ENCODE measurements at places on chromosomes 5 and 9.

GRCh38 chr9:84255696-84256095, 84.9 kb downstream of the SLC28A3 start:
- no peak for DNase-seq

DNA sequence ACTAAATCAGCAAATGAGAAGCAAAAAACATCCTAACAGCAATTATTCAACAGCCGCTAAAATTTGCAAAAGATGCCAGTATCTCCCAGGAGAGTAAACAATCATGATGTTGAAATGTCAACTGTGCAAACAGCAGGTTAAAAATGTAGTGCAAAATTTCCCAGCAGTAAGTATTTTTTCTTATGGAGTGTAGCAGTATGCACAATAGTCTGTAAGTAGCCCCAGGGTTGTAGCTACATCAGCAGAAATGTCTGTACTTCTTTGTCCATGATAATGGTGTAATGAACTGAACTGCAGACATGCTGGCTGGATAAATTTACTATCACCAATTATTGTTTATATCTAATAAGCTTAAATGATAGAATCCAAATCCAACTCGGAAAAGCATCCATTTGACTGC, 31.4 kb downstream of the GRIN3A start:
- no peak for DNase-seq

DNA sequence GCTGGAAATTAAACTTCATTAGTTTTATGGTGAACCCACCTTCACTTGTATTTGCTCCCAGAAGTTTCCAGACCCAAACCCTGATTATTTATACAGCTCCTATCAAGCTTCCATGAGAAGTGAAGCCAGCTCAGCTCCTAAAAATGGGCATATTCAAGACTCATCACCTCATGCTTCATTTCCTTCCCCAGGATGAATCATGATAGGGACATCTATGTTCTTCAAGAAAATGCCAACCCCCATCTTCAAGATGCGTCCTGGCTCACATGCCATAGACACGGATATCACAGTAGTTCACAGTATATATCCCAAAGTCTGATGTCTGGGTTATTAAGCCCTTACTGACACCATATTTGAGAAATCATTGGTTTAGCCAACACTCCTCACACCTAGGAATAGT, 217.6 kb downstream of the NPR3 start:
- DNase-seq = no peak

GRCh38 chr5:61820836-61821235, 485.2 kb upstream of the KIF2A start:
- no peak for DNase-seq

- DNase-seq = no peak
These were observed 33.5 kb downstream of the SPATA31D1 start for GRCh38 chr9:82022121-82022520.

DNA sequence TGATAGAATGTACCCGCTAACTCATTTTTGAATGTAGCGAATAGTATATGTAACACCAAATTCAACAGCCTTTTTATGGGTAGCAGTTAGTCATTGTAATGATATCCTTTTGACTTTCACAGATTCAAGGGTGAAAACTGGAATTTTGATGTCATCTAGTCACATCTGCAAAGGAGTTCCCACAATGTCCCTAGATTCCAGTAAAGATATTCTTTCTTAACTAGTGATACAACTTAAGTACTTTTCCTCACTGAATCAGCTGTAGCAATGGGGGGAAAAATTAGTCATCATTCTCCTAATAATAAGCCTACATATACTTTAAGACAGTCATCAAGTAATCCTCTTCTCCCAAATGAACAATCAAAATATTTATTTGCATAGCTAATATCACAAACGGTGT, 11.5 kb upstream of the SSBP2 start:
- no peak for DNase-seq

DNA sequence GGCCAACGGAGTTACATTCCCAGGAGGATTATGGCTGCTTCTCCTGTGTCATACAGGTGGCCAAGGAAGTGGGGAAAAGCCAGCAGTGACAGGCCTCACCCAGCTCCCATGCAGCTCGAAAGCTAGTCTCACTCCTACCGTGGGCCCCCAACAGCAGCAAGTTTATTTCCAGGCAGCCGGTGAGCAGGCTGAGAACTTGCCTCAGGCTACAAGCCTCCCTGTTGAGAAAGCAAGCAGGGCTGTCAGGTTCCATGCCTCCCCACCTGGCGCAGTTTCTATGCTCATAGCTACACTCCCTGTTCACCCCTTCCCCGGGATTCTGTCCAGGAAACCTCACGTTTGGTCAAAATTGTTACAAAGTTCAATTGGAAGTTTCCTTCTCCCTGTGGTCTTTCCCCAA, 27.5 kb upstream of the DNAH5 start:
- no peak for DNase-seq

- DNase-seq = peak; percentile 10
These were observed 16.2 kb upstream of the SLC6A3 start for GRCh38 chr5:1461396-1461795.

DNA sequence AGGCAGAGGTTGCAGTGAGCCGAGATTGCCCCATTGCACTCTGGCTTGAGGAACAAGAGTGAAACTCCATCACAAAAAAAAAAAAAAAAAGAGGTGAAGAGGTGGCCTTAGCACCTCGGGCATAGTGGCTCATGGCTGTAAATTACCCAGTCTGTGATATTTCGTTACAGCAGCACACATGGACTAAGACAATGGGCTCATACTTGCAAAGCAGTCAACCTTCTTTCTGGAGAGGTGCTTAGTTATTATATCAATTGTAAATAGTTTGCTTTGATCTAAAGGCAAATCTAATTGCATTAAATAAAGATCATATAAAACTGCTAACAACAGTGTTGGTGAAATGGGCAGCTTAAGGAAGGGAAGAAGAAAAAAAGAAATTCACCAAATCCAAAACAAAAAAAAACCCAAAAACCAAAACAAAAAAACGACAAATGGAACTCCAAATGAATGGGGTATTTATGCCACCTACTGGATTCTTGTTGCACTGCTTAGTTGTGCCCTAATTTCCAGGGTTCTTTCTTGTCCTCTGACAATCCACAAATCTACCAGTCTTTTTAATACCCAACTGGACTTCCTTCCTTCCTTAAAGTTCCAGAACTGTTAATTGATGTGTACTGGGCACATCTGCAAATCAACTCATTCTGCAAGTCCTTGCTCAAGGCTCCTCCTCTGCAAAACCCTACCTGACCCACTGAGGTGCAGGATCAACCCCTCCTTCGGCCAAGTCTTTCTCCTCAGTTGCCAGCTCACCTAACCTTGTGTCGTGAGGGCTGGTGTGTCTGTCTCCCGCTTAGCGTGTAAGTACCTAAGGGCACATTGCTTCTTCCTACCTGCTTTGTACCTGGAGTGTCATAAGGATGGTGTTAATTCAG, 35.0 kb upstream of the DMRT1 start:
- no peak for DNase-seq

DNA sequence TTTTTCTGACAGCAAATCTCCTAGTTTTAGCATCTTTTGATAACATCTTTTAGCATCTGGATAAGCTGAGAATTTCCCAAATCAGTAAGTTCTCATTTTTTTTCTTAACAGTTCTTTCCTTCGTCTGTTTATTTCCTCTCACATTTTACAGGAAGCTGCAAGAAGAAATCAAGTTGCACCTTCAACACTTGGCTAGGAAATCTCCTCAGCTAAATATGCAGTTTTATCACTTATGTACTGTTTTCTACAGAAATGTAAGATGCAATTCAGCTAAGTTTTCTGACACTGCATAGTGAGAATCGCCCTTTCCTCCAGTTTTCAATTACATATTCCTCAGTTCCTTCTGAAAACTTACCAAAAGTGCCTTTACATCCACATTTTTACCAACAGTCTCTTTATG, 59.0 kb upstream of the MSX2 start:
- no peak for DNase-seq

GRCh38 chr9:89388084-89388867, 70.0 kb downstream of the SECISBP2 start:
- no peak for DNase-seq

GRCh38 chr5:95878417-95879323, 56.1 kb upstream of the GLRX start:
- DNase-seq = no peak

- no peak for DNase-seq
These were observed 58.0 kb downstream of the COL23A1 start for GRCh38 chr5:178532236-178532635.

DNA sequence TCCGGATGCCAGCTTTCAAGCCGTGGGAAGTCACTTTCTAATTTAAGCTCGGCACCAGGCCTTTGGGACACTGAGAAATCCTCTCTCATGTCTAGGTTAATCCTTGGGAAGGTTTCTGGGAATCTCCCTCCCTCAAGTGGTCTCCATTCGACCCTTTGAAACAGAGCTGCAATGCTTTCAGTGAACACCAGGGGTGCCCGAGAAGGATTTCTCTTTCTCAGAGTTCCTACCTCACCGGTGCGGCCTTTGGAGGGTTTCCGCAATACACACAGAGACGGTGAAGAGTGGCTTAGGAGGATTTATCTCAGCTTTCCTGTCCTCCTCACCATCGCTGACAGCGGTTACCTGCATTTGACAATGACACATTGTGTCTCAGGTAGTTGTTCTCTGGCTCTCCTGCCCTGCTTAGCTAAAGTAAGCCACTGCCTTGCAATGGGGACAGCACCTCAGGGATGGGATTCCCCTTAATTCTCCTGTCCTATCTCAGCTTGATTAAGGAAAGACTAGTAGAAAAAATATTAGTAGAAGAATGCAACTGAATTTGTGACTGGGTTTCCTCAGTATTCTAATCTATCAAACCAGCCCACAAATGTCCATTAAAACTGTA, 180.6 kb downstream of the GABRG2 start:
- no peak for DNase-seq

DNA sequence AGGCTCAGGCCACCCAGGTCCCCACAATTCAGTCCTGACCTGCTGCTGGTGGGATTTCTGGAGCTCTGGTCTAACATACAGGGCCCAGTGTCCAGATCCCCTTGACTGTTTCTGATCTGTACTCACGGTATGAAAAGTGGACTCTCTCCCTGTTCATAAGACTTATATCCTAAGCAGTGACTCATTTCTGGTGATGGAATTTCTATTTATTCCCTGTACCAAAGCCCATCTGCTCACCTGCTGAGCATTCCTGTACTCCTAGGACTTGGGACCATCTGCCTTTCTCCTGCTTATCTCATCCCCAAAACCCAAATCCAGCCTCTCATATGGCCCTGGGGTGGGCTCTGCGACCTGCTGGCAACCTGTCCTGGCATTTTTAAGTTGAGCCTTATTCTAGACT, 86.6 kb downstream of the APBA1 start:
- no peak for DNase-seq

- DNase-seq = no peak
These were observed 2031.8 kb upstream of the CDH6 start for GRCh38 chr5:29161399-29162291.

DNA sequence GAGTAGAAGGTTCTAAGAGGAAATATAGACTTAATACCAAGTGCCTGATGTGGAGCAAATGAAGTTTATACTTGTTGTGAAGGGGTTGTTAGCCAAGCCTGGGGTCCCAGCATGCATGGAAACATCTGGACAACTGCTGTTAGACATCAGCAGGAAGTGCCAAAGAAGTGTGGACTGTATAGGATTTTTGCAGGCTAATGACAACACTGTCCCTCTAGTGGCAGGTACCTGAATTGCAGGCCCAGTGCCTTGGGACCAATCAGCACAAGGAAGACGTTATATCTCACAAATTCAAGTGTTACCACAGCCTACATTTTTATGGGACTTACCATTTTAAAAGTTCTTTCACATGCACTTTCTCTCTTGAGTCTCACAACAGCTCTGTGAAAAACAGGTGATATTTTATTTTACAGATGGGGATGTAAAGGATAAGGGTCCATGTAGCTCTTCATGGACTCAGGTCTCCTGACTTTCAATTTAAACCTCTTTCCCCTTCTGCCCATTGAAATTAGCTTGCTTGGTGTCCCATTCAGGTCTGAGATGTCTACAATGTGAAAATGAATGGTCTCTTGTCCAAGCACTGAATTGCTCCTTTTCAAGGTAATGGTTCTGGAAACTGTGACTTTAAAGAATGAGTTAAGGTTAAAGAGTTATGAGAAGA, 89.0 kb upstream of the MAP1B start:
- no peak for DNase-seq

- no peak for DNase-seq
These were observed 26.4 kb downstream of the THBS4 start for GRCh38 chr5:80061547-80061946.

DNA sequence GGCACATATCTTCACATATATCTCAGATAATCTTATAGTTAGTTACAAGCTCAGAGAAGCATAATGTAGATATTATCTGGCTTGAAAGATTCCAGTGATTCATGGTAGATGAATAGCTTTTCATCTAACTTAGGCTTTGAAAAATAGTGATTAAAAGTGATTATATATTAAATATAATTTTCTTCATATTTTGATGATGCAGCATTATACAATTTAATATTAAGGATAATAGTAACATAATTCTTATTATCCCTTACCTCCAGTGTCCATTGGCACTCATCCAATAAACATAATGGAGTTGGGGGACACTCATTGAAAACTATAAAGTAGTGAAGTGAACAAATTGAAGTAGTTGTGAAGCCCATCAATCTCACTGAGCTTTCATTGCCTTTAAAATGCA, 35.8 kb downstream of the NMUR2 start:
- DNase-seq = no peak

DNA sequence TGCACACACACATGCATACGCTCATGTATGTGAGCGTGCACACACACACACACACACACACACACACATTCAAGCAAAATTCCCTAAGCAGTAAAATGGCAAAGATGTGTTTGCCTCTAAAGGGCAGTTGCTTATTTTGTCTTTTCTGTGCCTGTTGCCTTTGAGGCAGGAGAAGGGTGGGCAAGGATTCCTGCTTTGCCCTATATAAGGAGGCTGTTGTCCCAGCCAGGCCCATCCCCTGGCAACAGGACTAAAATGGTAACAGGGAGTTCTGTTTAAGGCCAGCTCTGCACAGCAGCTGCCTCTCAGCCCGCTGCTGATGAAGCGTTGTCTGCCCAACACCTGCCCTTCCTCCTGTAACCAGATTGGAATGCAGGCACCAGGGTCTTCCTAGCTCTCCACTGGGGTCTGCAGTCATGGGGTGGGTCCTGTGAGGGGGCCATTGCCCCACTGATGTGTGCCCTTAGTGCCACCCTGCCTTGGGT, 64.4 kb downstream of the PPARGC1B start:
- peak; percentile 74 for DNase-seq

DNA sequence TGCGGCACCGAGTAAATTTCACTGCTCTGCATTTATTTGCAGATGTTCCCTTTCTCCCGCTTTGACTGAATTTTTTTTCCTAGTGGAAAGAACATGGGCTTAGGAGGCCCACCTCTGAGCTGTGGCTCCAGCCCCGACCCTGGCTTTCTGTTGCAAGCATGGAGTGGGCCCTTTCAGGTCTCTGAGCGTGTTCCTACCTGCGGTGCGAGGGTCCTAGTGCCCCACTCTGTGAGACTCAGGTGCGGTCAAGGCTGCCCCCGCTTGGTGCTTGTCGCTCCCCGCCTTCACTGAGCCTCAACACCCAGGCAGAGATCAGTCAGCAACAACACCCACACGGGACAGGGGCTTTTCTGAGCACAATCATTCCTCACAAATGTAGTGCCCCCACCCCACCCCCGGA, 32.0 kb downstream of the SLC6A3 start:
- peak; percentile 14 for DNase-seq

Measured in dorsolateral prefrontal cortex (tissue), 122 donors.